Body of pancreas (tissue), 4 donors: ENCODE measurements at places on chromosomes 11 and 22. TPM values are rescaled to one million over a fixed set of nuclear protein-coding genes. Genes with fewer than 3 reads are reported as not detected.

The PLA2G3 gene
- total RNA-seq = not detected

The DGAT2 gene
- 9.3 TPM for total RNA-seq

DNA sequence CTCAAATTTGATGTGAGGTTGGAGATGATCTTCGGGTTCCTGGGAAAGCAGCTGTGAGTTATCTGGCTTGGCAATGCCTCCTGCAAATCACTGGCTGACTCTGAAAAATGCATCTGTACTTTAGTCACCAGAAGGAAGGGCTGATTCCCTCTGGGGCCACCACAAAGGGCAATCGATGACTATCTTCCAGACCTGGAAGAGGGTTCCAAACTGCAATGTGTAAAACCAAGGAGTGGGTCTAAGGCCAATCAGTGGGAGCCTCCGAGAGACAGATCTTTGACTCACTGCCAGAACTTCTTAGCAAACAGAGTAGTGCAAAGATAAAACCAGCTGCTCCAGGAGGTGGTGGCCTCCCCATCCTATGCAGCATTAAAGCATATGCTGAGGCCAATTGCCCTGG, 29.1 kb upstream of the PAK1 start:
- H3K36me3 ChIP-seq = no peaks in the 10 kb centered on the region
- no peak overlapping the region for H3K4me3 ChIP-seq
- no peak overlapping the region for H3K27ac ChIP-seq
- H3K27me3 ChIP-seq = no peaks in the 10 kb centered on the region

- no peak overlapping the region for H3K27ac ChIP-seq
- H3K36me3 ChIP-seq = no peaks in the 10 kb centered on the region
- H3K27me3 ChIP-seq = no peaks in the 10 kb centered on the region
- no peak for DNase-seq
- H3K4me3 ChIP-seq = no peak overlapping the region
Measured at GRCh38 chr22:45503816-45504372, 1.2 kb downstream of the FBLN1 start.

- H3K4me3 ChIP-seq = no peak overlapping the region
- peaks cover 3% of the 10 kb centered on the region for H3K4me1 ChIP-seq
- no peak for DNase-seq
- no peaks in the 10 kb centered on the region for H3K27me3 ChIP-seq
- no peak overlapping the region for H3K27ac ChIP-seq
- peaks cover 3% of the 10 kb centered on the region for H3K36me3 ChIP-seq
Measured at GRCh38 chr11:76455331-76455730, 10.5 kb downstream of the EMSY start.
